HL-60 (cell line): ENCODE measurements at places on chromosomes 2 and 18.

GRCh38 chr2:232170396-232170795 is 208.2 kb upstream of the ALPP start:
- no peak for DNase-seq

GRCh38 chr18:2515908-2516625 is 55.2 kb downstream of the METTL4 start:
- DNase-seq: peak; percentile 87

GRCh38 chr18:23231340-23232021 is 96.2 kb downstream of the CABLES1 start:
- peak; percentile 98 for DNase-seq

DNA sequence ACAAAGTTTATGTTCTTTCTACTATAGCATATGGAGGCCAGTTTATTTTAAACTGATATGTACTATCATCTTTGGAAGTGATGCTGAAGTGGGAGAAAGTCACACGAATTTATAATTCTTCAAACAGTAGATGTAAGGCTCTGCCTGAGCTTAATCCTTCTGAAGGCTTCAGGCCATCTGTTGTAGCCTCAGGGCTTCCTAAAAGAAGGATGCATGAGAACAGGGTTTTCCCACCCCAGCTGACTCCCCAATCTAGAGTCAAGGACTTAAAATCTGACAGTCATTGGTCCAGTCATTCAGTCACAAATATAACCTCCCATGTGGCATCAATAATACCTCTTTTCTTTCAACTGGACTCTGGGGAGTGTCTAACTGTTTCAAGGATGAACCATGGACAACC is 330.5 kb downstream of the KCNS3 start:
- no peak for DNase-seq

DNA sequence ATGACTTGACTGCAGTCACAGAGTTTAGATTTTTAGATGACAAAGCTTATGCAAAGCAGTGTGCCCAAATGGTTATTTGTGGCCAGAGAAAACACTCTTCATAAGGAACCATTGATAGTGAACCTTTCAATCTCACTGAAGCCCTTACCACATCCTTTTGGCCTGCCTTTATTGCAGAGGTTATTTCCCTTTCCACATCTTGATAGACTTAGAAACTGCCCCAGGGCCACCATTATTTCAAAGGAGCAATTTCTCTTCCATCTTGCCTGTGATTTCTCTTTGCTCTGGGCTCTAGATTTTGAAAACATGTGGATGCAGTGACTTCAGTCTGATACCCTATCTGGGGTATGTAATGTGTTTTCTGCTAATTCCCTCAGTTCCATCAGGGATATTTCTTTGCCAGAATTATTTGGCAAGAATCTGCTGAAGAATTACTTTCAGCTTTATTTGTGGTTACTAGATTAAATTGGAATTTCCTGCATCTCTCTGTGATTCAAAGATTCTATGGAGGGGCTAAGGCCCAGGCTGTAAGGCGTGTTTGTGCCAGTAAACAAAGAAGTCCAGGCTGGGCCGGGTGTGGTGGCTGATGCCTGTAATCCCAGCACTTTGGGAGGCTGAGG is 51.0 kb downstream of the MOGAT1 start:
- DNase-seq: no peak

- DNase-seq: no peak
Measured at GRCh38 chr2:70145144-70145490, 45.7 kb downstream of the C2orf42 start.

DNA sequence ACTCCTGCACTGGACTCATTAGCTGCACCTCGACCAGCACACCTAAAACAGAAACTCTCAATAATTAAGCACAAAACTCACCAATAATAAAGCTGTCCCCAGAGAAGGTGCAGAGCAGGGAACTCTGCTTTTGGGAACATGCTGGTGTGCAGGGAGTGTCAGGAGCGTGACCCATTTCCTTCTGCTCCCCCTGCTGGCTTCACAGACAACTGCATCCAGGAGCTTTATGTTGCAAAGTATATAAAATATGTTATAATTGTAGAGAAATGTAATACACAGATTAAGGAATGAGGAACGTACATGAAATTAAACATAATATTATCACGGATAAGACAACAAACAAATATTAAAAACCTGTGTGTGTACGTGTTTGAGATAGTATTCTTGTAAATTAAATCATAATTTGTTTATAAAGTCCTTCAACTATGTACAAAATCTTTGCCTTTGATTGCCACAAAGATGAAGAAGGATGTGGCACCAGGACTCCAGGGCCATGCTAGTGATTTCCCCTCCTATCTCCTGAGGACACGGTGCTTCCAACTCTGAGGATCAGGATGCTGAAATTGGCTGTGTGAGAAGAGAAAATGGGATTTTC is 68.6 kb upstream of the MAL start:
- DNase-seq: peak; percentile 23

- DNase-seq: no peak
Measured at GRCh38 chr18:58080451-58080850, 36.4 kb downstream of the NEDD4L start.

DNA sequence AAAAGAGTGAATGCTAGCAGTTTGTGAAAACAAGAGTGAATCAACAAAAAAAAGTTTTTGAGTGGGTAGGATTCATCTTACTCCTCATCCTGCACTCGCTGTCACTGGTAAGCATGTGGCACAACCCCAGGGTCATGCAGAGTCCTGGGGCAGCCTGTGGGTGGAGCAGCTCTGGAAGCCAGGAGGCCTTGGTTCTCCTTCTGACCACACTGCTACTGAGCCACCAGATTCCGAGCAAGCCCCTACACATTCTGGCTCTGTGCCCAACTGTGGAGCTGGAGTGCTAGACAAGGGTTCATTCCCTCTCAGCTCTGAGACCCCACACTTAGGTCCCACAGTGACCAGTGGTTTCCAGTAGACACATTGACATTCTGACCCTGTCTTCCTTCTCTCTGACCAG is 670.6 kb downstream of the BCL11A start:
- DNase-seq: no peak

- DNase-seq: no peak
Measured at GRCh38 chr2:197274349-197274748, 36.2 kb downstream of the ANKRD44 start.

DNA sequence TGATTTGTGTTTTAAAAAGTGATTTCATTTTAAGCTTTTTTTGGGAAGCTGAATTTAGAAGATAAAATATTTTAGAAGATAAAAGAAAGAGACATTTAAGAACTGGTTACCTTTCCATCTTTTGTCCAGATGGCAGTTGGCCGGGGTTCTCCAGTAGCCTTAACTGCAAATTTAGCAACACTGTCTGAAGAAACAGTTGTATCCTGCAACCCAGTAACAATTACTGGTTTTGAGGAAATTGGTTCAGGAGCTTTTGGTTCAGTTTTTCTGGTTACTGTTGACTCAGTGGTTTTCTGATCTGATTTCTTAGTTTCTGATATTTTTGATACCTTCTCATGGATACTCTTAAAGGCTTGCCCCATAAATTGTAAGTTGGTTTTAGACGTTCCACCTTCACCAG is 49.9 kb downstream of the PLEKHA3 start:
- peak; percentile 10 for DNase-seq

- DNase-seq: no peak
Measured at GRCh38 chr18:23982155-23983079, 32.1 kb upstream of the TTC39C start.

GRCh38 chr2:181546086-181546485 is 88.9 kb downstream of the ITGA4 start:
- DNase-seq: no peak

DNA sequence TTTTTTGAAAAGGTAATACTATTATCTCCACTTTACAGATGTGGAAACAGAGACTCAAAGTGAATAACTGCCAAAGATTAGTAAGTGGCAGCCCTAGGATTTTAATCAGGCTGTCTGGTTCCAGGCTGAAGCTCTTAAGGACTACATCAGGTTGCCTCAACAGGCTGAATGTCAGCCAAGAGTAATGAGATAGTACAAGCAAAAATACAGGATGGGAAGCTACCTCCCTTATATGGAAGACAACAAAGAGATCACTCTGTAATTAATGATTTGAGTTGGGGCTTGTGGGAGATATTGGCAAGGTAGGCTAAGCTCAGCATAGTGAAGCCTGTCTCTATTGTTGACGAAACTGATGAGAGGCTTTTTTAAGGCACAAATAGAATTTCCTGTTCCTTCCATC is 323.1 kb downstream of the KCNJ3 start:
- no peak for DNase-seq

DNA sequence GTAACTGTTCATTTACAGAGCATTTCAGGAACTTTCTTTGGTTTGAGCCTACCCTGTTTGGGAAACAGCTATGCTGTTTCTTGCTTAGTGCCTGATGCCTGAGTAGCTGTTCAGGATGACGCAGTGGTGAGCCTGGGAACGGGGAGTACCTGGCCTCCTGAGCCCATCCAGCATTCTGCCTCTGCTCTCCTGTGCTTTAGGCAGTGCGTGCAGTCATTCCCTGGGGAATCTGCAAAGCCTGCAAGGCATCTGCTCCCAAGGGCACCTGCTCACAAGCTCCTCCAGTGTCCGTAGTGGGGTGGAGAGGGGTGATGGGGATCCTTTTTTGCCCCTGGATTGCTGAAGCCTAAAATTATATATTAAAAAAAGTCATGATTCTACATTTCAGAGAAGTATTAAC is 68.8 kb downstream of the RAPGEF4 start:
- DNase-seq: no peak

- no peak for DNase-seq
Measured at GRCh38 chr18:23179416-23179815, 44.1 kb downstream of the CABLES1 start.

- no peak for DNase-seq
Measured at GRCh38 chr2:180523621-180524340, 456.6 kb upstream of the UBE2E3 start.

- DNase-seq: no peak
Measured at GRCh38 chr2:12382366-12382765, 334.4 kb upstream of the TRIB2 start.

DNA sequence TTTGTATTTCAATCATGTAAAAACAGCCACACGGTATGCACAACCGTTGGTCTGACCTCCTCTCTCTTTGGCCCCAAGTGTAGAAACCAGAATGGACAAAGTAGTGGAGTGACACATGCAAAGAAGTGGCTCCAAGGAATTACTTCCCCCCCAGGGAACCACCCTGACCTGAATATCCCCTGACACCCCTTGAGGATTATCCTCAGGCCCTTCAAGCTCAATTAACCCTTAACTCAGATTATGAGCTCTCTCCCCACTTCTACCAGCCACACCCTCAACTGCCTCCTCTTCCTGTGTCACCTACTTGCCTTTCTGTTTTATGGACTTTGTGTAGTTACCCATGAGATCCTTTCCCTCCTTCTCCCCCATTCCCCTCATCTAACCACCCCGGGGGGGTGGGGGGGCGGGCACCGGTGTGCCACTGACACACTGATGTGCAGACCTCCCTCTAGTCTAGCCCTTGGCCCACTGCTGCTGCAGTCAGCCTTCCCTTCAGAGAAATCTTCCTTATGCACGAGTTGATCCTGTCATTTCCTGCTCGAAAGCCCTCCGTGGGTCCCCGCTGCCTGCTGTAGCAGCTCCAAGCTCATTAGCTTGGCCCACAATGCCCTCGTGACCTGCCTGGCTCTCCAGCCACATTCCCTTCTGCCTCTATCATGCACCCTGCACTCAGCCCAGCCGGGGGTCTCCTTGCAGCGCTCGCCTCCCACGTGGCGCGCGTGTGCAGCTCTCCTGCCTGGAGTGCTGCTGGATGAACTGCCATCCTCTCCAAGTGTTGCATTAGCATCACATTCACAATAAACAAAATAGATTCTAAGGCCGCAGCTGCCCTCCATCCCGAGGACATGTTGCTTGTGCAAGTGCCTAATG is 40.1 kb upstream of the TMEM177 start:
- no peak for DNase-seq

- DNase-seq: no peak
Measured at GRCh38 chr2:202037086-202037485, 3.4 kb downstream of the FZD7 start.

GRCh38 chr18:370751-371608 is 103.1 kb upstream of the THOC1 start:
- no peak for DNase-seq

- DNase-seq: no peak
Measured at GRCh38 chr2:124369181-124369580, 344.1 kb downstream of the CNTNAP5 start.
